ENCODE measurements at places on chromosomes 4 and X. TPM values are rescaled to one million over a fixed set of nuclear protein-coding genes. Genes with fewer than 3 reads are reported as not detected.

The HSD17B13 gene
- total RNA-seq, result 0.22 TPM

The GJB1 gene
- not detected for total RNA-seq

The VEGFD gene
- total RNA-seq, result 0.25 TPM

The RAB41 gene
- not detected for total RNA-seq

The WDR17 gene
- total RNA-seq, result 4.3 TPM

The TMEM31 gene
- total RNA-seq, result not detected

The SPIN2A gene
- 0.37 TPM for total RNA-seq

The C4orf50 gene
- total RNA-seq, result not detected

The TCEAL7 gene
- total RNA-seq, result 44.3 TPM

The AADAT gene
- 4.6 TPM for total RNA-seq

The CNKSR2 gene
- total RNA-seq, result 2.4 TPM

The CT45A10 gene
- total RNA-seq, result not detected

The RTL9 gene
- total RNA-seq, result 0.11 TPM

The KIF4A gene
- total RNA-seq, result 10.9 TPM

The P2RY10 gene
- not detected for total RNA-seq

The CTSO gene
- 10.8 TPM for total RNA-seq

The SUPT20HL2 gene
- 0.22 TPM for total RNA-seq

The RTL5 gene
- 2.2 TPM for total RNA-seq

The HTN1 gene
- total RNA-seq, result not detected

The ARHGAP24 gene
- total RNA-seq, result 48.9 TPM

The CT83 gene
- not detected for total RNA-seq

The LIMCH1 gene
- total RNA-seq, result 1.4 TPM

The SSX4B gene
- not detected for total RNA-seq

The FNIP2 gene
- 26.6 TPM for total RNA-seq

The PNMA5 gene
- not detected for total RNA-seq

The FAM53A gene
- total RNA-seq, result 3.1 TPM

The SLITRK4 gene
- 0.50 TPM for total RNA-seq

The ASB5 gene
- total RNA-seq, result 0.33 TPM

The RIBC1 gene
- total RNA-seq, result 0.66 TPM

The TREX2 gene
- 1.9 TPM for total RNA-seq

The MID1 gene
- total RNA-seq, result 12.8 TPM

The ATP2B3 gene
- under 0.01 TPM for total RNA-seq

The DKK2 gene
- total RNA-seq, result 0.25 TPM

The PAGE2 gene
- total RNA-seq, result not detected

The CLDN22 gene
- not detected for total RNA-seq

The KIAA1210 gene
- total RNA-seq, result under 0.01 TPM

The NPY2R gene
- total RNA-seq, result not detected

The ZNF185 gene
- 4.3 TPM for total RNA-seq

The LETM1 gene
- total RNA-seq, result 81.4 TPM

The ADGRG4 gene
- total RNA-seq, result not detected

The ELF4 gene
- 10.4 TPM for total RNA-seq

The CHST7 gene
- total RNA-seq, result 8.7 TPM

The NMU gene
- total RNA-seq, result 1.3 TPM

The GUCY1A1 gene
- 0.11 TPM for total RNA-seq

The PRKG2 gene
- 2.4 TPM for total RNA-seq

The LANCL3 gene
- 0.12 TPM for total RNA-seq

The TEC gene
- 1.3 TPM for total RNA-seq

The RENBP gene
- total RNA-seq, result 2.0 TPM

The RHOXF2 gene
- total RNA-seq, result not detected

The GLOD5 gene
- total RNA-seq, result not detected

The PDLIM3 gene
- 5.2 TPM for total RNA-seq

The NXF3 gene
- total RNA-seq, result not detected

The AKAP4 gene
- not detected for total RNA-seq

The ZNF674 gene
- total RNA-seq, result 2.7 TPM

Data from uterine smooth muscle cell (primary cell).